ENCODE measurements at places on chromosomes 16 and 17.
A peak's percentile ranks its signal among the peaks of the same experiment; 100 is the strongest.

- DNase-seq: no peak
Observed at GRCh38 chr17:507441-507840, 154.8 kb upstream of the RPH3AL start.

- DNase-seq: peak; percentile 49
Observed at GRCh38 chr16:1870365-1871082, 1.4 kb downstream of the MEIOB start.

- DNase-seq: no peak
Observed at GRCh38 chr16:970386-970765, 408 bp downstream of the LMF1 start.

DNA sequence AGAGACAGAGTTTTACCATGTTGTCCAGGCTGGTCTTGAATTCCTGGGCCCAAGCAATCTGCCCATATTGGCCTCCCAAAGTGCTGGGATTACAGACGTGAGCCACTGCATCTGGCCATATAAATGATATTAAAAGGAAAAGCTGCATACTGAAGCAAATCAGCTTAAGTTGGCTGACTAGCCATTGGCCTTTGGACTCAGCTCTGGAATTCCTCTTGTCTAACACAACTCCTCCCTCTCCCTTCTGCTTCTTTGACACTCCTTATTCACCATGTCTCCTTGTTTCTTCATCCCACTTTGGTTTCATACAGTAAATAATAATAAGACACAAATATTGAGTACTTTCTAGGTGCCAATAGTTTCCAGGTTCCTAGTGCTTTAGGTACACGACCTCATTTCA, 7.5 kb downstream of the KRT12 start:
- peak; percentile 44 for DNase-seq

DNA sequence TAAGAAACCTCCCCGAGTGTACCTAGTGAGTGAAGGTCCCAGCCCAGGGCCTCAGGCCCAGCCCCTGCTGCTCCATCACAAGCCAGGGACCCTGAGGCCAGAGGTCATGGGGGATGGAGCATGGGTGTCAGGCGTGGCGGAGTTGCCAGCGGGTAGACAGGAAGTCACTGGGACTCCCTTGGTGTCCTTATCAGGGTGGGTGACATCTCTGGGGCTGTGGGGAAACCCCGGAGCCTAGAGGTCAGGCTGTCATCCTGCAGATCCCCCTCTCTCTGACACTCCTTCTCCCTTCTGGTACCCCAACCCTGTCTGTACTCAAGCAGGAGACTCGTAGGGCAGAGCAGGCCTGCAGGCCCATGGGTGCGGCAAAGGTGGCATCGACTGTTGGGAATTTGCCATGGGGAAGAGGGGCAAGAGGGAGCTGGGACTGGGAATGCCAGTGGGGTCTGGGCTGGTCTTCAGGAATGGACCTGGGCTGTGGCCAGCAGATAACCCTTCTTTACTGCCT, 10.8 kb upstream of the ADGRG1 start:
- no peak for DNase-seq

GRCh38 chr17:39627712-39628516, 1.2 kb downstream of the PPP1R1B start:
- DNase-seq: peak; percentile 24

DNA sequence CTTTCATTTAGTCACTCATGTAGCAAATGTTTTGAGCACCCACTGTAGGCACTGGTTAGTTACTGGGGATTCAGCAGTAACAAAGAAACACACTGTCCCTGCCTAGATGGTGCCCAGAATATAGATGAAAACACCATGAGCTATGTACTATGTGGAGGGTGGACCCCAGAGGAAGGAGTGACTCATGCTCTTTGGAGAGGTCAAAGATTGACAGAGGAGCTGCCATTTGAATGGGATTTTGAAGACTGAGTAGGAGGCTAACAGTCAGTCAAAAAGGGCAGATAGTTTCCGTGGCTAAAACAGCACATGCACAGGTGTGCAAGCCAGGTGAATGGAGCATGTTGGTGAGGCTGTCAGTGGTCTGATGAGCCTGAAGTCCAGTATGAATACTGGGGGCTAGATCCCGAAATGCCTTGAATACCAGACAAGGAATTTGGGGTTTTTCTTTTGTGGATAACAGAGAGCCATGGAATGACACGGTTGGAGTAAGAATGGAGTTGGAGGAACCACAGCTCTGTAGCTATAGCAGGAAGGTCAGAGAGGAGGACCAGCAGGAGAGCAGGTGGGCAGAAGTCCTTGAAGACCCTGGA, 6.1 kb downstream of the IL21R start:
- DNase-seq: peak; percentile 2

GRCh38 chr17:71762526-71762925, 358.3 kb upstream of the SOX9 start:
- no peak for DNase-seq

DNA sequence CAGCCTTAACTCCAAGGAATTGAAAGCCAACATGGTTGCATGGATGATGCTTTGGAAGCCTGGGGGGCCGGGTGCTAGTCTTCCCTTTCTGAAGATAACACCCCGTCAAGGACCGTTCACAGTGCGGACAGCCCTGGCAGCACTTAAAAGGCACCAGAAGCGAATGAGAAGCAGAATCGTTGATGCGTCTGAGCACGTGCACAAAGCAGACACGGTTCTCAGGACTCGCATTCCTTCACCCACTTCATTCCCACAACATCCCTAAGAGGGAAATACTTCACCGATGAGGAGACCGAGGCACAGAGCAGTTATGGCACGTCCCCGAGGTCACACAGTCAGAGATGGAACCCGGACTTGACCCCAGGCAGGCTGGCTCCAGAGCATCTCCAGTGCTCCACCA, 14.2 kb downstream of the TRPV1 start:
- no peak for DNase-seq

DNA sequence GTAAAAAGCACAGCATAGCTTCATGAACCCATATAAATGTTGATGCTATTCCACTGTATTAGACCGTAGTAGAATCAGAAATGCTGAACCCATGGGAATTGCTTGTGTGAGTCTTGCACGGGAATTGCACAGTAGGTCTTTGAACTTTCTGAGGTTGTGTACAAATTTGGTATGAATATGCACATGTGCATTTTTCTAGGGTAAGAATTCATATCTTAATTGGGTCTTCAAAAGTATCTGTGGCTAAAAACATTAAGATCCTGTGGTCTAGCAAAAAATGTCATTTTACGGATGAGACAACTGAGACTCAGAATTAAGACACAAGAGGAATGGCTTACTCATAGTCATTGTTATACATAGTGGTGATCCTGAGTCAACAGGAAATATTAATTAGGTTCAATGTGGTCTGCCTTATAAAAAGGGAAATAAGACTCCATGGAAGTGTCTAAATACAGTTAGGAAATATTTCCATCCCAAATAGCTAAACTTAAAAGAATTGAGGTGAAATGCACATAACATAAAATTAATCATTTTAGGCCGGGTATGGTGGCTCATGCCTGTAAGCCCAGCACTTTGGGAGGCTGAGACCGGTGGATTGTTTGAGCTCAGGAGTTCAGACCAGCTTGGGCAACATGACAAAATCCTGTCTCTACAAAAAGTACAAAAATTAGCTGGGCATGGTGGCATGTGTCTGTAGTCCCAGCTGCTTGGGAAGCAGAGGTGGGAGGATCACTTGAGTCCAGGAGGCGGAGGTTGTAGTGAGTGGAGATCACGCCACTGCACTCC, 22.8 kb downstream of the TAOK1 start:
- no peak for DNase-seq

DNA sequence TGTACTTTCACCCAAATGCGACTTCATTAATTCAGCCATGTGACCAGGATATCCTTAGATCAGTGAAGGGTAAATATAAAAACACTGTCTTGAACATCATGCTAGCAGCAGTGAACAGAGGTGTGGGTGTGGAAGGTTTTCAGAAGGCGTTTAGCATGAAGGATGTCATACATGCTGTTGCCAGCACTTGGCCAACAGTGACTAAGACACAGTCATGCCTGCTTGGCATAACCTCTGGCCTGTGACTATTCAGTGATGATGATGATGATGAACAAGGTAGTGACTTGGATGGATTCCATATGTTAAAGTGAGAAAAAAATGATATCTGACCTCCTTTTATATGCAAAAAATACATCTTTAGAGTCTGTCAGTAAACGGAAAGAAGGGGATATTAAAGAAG, 97.9 kb downstream of the MAP2K4 start:
- DNase-seq: no peak

- DNase-seq: peak; percentile 91
Observed at GRCh38 chr17:56699186-56699894, 105.8 kb downstream of the NOG start.

GRCh38 chr17:81132770-81133723, 32.3 kb upstream of the PVALEF start:
- DNase-seq: no peak

- no peak for DNase-seq
Observed at GRCh38 chr17:79218825-79219200, 144.2 kb downstream of the ENGASE start.

DNA sequence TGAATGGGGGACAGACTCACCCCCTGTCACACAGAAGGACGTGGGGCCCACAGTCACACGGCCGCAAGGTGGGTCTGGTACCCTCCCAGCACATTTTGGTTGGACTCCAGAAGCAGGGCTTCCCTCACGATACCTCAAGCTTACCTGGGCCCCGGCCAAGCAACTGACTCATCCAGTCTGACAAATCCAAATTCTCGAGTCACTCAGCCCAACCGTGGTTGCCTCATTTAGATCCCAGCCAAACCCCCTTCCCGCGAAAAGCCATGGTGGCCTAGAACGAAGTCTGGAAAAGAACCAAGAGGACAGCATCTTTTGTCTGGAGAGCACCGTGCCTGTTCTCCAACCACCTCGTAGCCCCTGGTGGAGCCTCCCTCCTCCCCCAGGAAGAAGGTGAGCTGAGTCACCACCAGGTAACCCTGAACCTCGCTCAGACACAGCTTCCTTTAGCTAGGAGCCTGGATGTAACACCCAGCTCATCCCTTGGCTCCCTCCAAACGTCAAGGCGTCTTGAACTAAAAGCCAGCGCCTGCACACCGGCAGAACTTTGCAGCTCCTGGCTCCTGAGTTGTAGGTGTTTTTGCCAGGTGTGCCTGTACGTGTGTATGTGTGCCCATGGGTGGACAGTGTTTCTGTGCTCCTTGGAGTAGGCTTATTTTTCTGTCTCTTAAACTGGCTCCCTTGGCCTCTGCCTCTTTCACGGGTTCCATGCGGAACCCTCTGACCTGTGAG, 78.9 kb downstream of the CMIP start:
- peak; percentile 56 for DNase-seq

DNA sequence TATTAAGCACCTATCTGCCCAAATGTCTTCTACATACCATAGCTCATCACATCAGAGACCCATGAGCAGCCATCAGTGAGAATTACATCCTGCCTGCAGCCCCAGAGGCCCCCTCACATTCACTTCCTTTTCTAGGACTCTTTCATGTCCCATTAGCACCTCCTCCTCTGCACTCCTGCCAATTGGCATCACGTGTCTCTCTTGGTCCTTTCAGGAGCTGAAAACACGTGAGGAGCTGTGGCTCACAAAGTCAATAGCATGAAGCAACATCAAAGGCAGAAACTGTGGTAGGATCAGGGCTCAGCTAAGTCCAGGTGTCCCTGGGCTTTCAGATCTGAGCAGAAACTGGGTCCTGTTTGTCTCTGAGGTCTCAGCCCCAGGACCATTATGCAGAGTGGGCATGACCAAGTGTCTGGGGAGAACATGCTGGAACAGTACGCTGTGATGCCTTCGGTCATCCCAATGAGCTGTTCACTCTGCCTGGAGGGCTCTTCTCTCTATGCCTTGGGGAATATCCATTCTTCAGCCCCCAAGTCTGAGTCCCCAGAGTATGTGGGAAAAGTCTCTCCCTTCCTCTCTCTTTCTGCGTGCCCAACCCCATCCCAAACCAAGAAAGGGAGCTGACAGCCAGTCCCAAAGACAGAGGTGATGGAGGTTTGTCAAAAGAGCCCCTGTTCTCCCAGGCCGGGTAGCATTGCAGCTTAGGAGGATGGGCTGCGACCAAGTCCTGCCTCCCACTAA, 457.0 kb upstream of the CDH5 start:
- no peak for DNase-seq

GRCh38 chr17:70080541-70081347, 5.7 kb downstream of the KCNJ16 start:
- DNase-seq: no peak

DNA sequence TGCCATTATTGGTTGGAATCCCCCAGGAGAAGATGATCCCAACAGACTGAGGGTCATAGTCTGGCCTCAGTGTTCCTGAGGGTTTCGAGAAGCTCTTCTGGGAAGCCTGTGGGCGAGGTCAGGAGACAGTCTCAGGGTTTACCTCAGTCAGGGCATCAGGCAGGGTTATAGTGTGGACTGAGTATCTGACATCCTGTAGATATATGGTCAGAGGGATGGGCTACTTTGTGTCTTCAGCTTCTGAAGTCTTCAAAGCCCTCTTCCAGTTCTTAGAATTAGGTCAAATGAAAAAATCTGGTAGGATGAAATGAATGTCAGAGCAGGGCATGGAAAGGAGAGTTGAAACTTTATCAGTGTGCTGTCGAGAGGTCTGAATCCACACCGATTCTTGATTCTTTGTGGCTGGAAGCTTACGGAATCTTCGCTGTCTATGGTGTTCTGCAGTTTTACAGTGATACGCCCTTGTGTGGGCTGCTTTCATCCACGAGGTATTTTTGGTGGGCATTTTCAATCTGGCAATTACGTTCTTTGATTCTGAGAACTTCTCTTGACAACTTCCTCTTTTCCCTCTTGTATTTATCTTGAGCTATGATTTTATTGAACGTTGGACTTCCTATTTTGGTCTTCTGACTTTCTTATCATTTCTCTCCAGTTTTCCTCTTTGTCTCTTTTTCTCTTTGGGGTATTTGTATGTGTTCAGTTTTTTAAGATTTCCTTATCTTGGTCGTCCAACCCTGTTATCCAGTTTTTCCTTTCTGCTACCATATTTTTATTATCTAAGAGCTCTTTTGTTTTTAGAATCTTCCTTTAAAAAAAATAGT, 30.4 kb downstream of the BPTF start:
- no peak for DNase-seq

- DNase-seq: no peak
Observed at GRCh38 chr17:2390199-2390836, 10.5 kb downstream of the MNT start.

- no peak for DNase-seq
Observed at GRCh38 chr17:63698381-63698885, 1.5 kb downstream of the LIMD2 start.

DNA sequence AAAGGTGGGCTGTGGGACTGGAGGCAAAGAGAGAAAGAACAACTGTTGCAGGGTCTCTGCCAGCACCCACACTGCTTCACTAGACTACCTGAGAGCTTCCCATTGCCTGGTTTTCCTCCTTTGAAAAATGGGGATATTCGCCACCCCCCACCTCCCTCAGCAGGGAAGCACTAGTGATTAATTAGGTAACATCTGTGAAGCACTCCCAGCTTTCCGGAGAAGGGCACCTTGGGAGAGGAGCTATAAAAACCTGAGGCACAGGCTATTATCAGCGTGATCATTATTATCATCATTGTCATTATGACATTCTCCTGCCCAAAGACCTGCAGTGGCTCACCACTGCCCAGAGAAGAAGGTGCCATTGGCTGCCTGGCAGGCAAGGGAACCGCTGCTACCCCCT, 83.5 kb downstream of the XYLT1 start:
- no peak for DNase-seq

All from LoVo (cell line).